Amygdala (tissue), 56 donors: ENCODE measurements at places on chromosomes 3 and 15.

DNA sequence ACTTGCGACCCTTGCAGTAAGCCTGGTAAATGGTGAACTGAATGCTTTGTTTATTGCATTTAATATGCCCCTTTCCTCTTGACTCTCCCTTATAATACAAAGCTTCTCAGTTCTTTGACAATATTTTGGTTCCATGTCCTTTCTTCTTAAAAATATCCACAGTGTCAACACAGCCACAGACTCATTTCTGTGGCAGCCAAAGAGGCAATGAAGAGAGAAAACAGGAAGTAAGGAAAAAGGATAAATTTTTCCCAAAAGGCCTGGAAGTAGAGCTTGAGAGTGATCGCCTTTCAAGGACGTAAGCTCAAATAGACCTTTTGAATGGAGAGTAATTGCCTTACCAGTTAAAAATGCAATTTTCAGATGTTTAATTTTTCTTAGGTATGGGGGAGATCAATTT is 59.4 kb downstream of the PEX5L start:
- no peak for DNase-seq

GRCh38 chr15:40891810-40892446 is 2.3 kb upstream of the VPS18 start:
- no peak for DNase-seq

- DNase-seq = no peak
Observed at GRCh38 chr3:149332227-149332765, 1.1 kb downstream of the TM4SF18 start.

GRCh38 chr15:63054281-63054683 is 11.7 kb downstream of the TPM1 start:
- no peak for DNase-seq

- no peak for DNase-seq
Observed at GRCh38 chr15:77571181-77571580, 61.5 kb downstream of the LINGO1 start.

DNA sequence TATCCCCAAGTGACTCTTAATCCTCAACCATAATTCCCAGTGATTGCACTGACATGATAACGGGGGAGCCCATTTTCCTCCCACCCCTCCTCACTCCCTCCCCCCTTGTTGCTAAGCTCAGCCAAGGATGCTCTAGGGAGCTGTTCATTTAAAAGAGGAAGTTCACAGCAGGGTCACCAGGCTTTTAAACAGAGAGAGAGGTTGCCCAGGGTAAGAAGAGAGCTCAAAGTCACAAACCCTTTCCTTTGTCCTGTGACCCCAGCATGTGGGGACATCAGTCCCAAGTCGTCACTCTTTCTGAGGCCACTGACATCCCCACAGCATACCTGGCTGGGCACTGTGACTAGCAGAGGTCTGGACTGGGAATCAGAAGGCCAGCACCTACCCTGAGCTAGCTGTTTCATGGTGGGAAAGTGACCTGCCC is 144.1 kb downstream of the RORA start:
- no peak for DNase-seq

DNA sequence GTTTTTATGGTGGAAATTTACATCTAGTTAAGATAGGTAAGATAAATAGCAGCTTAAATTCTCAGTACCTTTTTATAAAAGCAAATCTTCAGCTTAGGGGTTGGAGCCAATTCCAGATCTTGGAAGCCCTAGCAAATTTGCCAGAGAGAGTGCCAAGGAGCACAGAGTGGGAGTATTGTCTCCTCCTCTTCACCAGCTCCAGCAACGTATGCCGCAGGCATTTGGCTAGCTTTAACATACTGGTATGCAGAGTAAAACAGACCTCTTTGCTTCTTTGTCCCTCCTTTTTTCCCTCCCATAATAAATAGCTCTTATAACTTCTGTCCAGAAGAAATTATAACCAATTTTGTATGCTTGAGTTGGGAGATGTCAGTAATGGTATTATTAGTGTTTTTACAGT is 140.4 kb downstream of the DIPK2A start:
- no peak for DNase-seq

GRCh38 chr3:169454060-169454317 is 209.5 kb downstream of the MECOM start:
- no peak for DNase-seq

- DNase-seq = no peak
Observed at GRCh38 chr3:72322264-72322976, 525.8 kb downstream of the SHQ1 start.

GRCh38 chr3:98114264-98114663 is 16.3 kb upstream of the OR5H1 start:
- no peak for DNase-seq

GRCh38 chr3:19931180-19931692 is 2.8 kb downstream of the EFHB start:
- no peak for DNase-seq

GRCh38 chr3:197181741-197182140 is 116.7 kb downstream of the DLG1 start:
- DNase-seq = no peak

DNA sequence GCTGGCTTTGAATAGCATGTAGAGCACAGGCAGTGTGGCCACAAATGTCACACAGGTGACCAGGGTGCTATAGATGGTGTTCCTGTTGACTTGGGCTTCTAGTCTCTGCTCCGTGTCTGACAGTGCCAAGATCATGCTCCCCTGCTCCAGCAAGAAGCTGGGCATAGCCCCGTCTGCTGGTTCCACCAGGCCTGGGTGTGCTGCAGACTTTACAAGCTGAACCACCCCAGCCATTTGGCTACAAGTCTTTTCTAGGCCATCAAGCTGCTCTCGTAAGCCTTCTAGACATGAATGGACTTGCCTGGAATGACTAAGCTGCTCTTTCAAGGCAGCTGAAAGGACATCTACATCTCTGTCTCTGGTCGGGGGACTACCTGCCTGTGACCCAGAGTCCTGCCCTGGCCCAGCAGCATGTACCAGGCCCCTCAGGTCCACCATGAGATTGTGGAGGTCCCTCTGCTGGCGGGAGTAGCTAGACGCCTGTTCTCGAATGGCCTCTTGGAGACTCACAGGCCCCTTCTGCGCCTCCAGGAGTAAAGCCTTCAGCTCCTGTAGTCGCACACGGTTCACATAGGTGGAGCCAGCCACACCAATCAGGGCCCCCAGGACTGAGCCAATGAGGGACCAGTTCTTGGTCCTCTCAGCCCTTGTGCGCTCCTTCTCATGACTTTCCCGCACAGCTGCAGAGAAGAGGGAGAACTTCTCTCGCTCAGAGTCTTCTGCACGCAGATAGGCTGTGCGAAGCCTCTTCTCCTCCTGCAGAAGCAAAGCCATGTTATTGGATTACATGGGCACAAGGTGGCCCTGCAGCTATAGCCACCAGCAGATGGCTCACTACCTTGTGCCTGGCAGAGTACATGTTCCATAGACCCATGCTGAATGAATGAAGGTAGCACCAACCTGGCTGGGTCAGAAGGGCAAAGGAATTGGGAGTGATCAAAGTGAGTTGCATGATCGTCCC is 2.8 kb upstream of the PLXNB1 start:
- DNase-seq = no peak

DNA sequence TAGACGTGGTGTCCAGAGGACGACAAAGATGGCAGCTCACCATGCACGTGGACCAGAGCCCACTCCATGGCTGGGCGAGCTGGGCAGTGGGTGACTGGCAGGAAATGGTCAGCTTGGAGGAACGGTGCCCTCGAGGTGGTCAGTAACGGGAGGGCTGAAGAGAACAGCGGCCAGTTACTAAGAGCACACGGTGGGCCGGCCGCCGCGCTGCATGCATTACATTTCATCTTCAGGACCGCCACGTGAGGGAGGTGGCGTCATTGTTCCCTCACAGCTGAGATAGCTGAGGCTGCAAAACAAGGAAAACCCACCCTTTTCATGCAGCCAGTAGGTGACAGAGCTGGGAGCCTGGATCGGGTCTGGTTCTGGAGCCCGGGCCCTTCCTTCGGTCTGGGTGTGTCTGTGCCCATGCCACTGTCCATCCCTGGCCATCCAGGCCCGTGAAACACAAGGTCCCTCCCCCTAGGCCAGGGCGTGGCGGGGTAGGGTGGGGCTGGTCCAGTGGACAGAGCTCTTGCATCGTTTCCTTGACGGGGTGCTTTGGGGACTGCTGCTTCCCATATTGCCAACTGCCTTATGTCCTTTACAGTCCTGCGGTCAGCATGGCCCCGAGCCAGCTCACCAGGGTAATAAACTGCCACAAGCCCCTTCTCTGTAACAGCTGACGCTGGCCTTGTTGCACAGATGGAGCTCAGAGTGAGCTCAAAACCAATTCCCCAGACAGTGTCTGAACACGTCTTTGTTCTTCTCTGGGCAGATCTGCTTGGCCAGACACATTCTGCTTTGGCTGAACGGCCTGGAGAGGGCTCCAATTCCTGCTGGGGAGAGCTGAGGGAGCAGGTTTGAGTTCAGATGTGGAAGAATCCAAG is 51.8 kb downstream of the RGMA start:
- DNase-seq = no peak

GRCh38 chr3:176896640-176897039 is 300.6 kb downstream of the TBL1XR1 start:
- DNase-seq = no peak

DNA sequence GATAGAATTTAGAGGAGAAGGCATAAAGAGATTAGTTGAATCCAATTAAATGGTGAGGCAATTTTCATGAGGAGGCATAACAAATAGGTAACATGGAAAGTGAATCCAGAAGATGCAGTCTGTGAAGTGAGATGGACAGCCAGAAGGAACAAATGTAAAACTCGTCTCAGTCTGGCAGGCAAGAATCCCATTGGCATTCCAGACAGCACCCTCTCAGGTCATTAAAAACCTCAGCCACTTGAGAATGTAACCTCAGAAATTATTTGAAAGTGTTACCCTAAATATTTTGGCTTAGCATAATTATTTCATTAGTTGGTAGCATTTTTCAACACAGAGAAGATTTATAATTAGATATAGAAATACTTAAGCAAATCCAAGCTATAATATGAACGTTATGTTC is 342.3 kb downstream of the LRRC3B start:
- DNase-seq = no peak

- no peak for DNase-seq
Observed at GRCh38 chr3:181629029-181629428, 82.7 kb upstream of the SOX2 start.

DNA sequence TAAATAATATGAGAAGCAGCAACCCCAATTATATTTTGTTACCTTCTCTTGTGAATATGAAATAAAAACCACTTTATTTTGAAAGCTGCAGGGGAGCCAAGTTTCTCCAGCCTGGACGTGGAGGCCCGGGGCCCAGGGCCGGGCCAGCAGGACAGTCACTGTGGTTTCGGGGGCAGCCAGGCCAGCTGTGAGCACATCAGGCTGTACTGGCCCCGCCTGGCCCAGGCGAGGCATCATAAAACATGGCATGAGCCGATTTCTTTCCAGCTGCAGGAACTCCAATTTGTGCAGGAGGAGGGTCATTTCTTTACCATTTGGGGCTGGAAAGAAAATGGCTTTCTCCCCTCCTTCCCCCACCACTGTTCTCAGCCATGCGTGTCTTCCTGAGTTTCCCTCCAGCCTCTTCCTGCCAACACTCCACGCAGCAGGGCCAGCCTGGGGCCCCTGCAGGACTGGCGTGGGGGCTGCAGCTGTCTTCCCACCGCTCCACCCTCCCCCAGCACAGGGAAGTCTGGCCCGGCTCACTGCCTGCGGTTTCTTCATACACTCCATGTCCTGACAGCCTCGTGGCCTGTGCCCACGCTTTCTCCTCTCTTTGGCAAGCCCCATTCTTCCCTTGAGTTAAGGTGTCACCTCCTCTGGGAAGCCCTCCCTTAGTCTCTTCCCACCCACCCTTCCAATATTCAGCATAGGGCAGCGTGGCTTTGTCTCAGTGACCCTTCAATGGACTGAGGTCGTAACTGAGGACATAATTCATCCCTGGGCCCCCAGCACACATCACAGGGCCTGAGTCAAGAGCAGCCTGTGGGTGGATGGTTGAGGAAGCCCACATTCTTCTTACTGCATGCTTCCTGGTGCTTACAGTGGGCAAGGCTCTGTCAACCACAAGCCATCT is 135.8 kb downstream of the CHSY1 start:
- peak; percentile 37 for DNase-seq

DNA sequence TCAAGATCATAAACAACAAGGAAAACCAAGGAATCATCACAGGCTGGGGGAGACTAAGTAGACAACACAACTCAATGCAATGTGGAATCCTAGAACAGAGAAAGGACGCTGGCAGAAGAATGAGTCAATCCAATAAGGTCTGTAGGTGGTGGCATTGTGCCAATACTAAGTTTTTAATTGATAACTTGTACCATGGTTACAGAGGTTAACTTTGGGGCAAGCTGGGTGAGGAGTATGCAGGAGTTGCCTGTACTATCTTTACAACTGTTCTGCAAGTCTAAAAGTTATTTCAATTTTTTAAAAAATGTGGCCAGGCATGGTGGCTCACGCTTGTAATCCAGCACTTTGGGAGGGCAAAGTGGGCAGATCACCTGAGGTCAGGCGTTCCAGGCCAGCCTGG is 46.2 kb downstream of the RORA start:
- DNase-seq = no peak

DNA sequence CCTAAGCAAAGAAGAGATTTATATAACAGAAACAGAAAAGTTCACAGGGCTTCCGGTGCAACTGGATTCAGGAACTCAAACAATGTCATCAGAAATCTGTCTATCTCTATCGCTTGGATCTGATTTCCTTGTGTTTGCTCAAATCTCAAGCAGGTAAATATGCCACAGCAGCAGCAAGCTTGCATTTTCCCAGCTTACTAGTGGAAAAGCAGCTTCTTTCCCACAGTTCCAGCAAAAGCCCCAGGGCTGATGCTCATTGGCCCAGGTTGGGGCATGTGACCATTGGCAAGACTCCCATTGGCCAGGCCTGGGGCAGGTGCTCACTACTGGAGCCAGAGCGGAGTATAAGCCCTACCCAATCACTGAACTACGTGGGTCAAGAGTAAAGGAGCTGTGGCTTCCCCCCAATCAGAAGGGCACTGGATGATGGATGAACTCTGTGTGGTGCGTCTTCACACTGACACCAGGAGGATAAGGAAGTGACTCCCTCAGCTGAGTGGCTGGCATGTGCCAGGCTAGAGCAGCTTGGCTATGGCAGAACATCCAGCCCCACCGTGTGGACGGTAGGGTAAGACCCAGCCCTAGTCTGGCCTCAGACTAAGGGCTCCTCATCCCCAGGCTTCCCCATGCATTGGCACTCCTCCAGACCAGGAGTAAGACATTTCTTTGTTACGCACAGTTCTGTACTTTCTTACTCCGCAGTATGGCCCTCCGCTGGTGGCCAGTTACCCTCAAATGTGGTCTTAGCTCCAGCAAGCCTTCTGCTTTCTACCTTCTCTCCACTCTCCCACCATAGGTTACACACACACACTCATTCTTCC is 13.1 kb upstream of the VIPR1 start:
- DNase-seq = no peak
